NCI-H1417 (cell line): ENCODE measurements at places on chromosomes 4 and X.

DNA sequence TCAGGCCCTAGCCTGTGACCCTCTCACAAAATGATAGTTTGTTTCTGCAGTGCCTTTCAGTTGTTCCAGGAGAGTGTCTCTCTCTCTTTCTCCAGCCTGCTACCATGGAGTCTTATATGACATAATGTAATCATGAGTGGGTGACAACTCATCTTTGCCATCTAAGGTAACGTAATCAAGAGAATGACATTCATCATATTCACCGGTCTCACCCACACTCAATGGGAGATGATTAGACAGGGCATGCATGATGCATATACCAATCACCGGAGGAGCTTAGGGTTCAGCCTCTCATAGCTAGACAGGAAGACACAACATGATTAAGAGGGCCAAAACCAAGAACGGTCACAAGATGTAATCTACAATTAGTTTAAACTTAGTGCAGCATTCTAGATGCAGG is 97.1 kb upstream of the FAM9B start:
- no peak for DNase-seq

DNA sequence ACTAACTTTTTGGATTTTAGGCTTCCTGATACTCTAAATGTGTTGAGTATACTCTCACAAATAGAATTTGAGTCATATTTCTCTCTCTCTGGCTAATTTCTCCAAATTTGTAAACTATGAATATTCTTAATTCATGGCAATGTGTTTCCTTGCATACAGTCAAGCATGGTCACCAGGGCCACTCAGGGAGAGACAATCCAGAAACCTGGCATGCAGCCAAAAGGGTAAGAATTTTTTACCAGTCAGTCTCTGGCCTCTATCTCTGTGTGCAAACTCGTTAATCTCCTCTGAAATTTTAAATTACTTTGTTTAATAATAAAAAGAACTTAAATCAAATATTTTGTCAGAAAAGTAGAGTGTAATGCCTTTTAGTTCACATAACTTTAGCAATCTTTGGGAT is 179.8 kb downstream of the OR13H1 start:
- no peak for DNase-seq

GRCh38 chrX:67612231-67612630 is 68.4 kb downstream of the AR start:
- no peak for DNase-seq

GRCh38 chrX:1422135-1422465 is 30.2 kb upstream of the SLC25A6 start:
- DNase-seq = no peak

DNA sequence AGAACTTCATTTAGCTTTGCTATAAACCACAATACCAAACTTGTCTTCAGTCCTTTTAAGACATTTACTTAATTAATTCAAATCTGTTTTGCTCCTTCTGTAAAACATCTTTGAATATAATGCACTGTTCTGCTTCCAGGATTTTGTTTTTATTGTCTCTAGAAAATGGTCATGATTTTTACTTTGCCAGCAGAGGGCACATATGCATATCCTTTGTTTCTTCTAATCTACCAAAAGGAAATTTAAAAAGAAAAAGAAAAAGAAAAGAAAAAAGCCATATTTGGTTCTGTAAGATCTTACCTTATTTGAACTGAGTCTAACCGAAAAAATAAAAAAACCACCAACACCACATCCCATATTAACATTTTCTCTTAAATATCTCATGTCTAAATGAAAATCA is 101.9 kb upstream of the CCSER1 start:
- no peak for DNase-seq

DNA sequence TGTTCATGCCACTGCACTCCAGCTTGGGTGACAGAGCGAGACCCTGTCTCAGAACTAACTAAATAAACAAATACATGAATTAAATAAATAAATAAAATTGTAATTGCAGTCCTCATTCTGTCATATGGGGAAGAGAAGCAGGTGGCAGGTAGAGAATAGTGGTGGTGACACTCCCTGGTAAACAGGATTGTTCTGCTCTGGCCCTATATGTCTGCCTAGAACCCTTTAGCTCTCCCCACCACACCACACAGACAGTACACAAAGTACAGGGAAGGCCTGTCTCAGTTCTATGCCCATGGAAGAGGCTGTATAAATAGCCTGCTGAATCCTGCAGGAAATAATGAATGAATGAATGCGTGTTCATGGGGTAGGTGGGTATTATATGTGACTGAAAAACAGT is 117.7 kb downstream of the CEP135 start:
- DNase-seq = no peak

- no peak for DNase-seq
Observed at GRCh38 chrX:19795307-19795706, 92.1 kb downstream of the SH3KBP1 start.

DNA sequence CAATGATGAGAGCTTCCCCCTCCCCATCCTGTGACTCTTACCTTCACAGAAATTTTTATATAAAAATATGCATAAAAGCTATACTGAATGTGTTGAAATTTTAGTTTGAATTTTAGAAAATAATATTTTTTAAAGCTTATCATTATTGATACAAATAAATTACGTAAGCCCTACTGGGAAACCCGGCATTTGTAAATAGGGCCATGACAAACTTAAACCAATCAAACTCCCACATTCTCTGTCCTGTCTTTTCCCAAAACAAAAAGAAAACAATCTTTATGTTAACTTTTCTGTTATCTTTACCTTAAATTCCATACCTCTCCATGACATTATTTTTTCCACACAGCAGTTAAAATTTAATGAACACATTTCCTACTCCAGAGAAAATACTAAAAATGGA is 2.6 kb downstream of the CNOT6L start:
- DNase-seq = no peak

- no peak for DNase-seq
Observed at GRCh38 chr4:77963004-77963403, 94.1 kb upstream of the FRAS1 start.
